Dorsolateral prefrontal cortex (tissue), 122 donors: ENCODE measurements at places on chromosomes 7 and 10.

DNA sequence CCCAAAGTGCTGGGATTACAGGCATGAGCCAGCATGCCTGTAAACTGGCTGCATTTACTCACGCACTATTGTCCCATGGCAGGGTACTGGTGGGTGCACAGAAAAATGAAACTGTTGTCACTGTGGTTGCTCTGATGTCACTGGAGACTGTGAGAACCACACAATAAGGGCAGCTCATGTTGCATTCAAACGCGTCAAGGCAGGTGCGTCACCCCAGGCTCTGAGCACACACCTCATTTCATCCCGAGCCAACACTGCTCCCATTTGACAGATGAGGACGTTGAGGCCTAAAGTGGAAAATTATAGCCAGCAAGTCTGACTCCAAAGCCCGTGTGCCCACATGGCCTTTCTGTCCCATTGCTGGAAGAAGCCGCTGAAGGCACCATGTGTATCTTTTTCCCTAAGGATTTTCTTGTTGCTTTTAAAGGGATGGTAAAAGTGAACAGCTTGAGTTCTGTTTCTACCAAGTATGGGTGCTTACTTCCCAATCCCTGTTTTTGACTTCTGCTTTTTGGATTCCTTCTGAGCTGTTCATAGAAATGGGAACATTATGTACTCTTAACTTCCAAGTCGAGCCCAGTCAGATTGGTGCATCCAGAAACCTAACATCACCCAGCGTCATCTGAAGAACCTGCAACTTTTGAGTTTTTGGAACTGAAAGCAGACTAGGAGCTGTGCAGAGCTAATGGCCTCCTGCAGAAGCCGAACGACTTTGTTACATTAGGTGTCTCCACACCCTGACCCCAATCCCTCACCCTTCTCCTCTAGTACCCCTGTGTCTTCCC lies 60.1 kb upstream of the CARD11 start:
- DNase-seq: no peak

DNA sequence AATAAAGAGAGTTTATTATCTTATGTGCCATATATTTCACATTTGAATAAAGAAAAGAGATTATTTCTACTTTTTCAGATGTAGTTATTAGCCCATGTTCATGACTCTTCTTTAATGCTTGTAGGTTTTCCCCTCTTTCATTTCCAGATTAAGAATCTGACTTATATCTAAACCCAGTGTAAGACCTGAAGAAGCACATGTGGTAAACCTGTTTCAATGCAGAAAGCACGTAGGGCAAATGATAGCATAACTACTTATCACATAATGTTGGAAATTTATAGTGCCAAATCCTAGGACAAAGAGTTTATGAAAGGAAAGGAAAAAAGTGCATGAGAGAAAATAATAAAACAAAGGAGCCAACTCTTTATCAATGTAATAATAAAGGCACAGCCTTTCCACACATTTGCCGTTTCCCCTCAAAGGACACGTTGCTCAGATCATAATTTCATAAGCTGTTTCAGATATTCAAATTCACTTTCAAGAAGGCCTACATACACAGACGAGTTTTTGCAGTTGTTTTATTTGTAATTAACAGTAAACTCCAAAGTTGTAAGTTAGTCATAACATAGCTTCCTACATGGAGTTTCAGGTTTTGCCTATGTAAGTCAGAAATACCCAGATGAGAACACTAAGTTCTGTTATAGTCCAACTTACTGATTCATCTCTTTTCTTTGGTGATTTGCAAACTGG lies 88.8 kb upstream of the MDFIC start:
- no peak for DNase-seq

- DNase-seq: no peak
Observed at GRCh38 chr10:92238586-92239098, 52.2 kb downstream of the CPEB3 start.

DNA sequence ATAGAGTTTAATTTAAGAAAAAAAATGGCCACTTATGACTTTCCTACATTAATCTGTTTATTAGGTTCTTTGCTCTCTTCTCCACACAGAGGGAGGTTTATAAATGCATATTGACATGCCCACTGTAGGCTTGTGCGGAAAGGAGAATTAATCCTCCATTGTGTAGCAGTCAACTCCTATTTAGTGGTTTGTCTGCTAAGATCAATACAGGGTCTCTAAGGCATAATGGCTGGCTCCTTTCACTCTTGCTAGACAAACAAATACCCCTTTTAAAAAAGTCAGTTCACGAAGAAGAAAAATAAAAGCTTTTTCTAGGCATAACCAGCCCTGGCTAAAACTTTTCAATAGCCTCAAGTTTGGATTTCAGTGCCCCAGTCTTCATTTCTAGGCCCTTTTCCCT lies 141.6 kb downstream of the TSPAN12 start:
- no peak for DNase-seq

- DNase-seq: no peak
Observed at GRCh38 chr7:11665357-11665756, 166.6 kb downstream of the THSD7A start.

DNA sequence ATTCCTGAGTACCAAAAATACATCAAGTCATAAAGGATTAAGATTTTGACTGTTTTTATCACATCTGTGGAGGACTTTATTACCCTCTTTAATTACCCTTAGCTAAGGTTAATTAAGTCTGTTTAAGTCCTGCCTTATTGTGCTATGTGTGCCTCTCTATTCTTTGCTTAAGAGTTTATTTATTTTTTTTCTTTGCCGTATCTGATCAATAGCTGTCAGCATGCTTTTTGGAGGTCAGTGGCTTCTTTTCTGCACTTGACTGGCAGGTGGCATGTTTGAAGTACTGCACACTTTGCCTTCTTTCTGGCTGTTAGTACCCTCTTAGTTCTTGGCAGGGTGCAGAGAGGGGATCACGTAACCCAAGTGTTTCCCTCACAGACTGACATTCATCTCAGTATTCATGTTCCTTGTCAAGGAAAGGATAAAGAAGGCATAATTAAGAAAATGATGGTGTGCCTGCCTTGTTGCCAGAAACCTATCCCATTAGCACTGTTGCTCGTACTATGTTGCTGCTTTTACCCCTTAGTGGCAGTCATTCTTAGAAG lies 225.8 kb downstream of the EXOC4 start:
- DNase-seq: no peak

DNA sequence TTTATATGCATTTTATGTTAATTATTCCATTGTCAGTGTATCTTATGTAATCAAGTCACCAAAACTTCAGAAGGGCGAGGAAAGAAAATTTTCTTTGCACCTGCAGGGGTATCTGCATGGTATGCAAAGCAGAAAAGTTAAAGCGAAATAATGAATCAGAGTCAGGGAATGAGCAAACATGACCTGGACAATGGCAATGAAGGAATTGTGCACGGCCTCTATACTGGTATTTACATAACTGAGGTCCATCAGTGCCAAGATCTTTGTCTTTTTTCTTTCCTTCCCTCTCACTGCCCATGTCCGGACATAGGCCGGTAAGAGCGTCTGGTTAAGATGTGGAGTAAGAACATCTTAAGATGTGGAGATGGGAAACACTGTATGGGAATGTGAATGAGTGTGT lies 14.4 kb upstream of the AKR1C3 start:
- DNase-seq: no peak

DNA sequence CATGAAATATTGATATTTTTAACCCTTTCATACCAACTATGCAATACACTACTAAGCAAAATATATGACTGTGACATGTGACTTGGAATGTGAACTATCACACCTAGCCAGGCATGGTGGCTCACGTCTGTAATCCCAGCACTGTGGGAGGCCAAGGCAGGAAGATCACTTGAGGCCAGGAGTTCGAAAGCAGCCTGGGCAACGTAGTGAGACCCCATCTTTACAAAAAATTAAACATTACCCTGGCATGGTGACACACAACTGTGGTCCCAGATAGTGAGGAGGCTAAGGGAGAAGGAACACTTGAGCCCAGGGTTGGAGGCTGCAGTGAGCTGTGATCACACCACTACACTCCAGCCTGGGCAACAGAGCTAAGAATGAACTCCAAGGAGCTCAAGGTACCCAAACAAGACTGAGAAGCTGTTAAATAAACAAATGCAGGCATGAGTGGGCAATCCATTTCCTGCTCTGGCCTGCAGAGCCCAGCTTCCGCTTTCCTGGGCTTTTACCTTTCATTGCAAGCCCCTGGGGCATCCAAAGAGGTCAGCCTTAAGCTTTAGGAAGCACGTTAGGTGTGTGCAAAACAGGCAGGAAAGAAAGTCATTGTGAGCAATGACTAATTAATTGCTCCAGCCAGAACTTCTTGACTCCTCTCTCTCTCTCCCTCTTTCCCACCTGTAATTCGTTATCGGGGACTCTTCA lies 162.1 kb upstream of the FOXK1 start:
- DNase-seq: no peak

DNA sequence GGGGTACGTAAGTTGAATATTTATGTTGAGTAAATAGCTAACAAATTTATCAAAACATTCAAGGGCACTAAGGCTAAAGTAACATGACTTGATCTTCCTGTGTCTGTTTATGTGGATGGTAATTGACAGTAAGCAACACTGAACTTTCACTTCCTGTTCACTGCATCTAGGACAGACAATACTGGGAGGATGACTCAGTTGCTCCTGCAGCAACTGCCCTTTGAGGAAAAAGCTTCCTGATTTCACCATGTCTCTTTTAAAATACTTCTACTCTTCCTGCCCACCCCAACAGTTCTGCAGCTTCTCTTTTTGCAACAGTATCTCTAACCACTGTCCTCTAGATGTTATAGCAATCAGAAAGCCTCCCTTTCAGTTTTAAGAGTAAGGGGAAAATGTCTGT lies 76.6 kb upstream of the HGF start:
- no peak for DNase-seq

DNA sequence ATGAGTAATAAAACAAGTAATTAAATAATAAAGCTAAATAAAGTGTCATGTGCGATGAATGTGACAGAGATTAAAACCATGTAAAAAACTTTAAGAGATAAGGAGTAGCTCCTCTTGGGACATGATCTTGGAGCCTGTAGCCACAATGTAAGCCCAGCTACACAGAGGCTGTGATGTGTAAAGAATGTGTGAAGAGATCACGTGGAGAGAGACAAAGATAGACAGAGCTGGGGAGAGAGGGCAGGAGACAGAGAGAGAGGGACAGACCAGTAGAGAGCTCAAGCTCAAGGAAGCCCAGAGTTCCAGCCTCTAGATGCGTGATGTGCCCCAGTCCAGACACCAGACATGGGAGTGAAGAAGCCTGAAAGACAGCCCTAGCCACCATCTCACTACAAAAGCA lies 644.1 kb downstream of the TNS3 start:
- no peak for DNase-seq

- DNase-seq: no peak
Observed at GRCh38 chr10:3595736-3596135, 189.3 kb downstream of the KLF6 start.

GRCh38 chr7:74560086-74560719 lies 97.3 kb upstream of the GTF2I start:
- DNase-seq: no peak

- no peak for DNase-seq
Observed at GRCh38 chr10:69508738-69509340, 57.6 kb downstream of the TSPAN15 start.

- no peak for DNase-seq
Observed at GRCh38 chr7:149007146-149007545, 21.2 kb downstream of the PDIA4 start.

DNA sequence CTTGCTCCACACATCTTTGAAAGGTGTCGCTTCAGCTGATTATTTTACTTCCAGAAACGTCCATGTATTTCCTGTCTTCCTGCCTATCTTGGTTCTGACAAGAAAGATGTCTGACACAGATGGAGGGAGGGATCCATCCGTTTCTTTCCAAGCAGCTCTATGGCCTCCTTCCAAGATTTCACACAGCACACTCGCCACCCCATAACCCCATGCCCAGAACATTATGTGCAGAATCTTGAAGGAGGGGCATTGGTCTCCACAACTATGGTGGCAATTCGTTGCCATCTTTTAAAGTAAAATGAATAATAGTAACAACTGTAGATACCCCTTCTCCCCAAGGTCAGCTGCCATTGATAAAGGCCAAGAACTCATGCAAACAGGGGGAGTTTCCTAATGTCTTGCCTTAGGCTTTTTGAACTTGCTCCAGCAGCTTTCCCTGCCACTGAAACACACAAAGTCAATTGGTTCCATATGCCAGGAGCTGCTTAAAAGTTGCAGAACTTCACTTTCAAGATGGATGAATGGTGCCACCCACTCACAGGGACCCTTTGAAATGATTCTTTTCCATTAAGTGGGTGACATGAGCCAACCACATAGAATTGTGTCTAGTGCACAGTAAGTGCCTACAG lies 60.0 kb downstream of the VSTM4 start:
- no peak for DNase-seq

- DNase-seq: peak; percentile 55
Observed at GRCh38 chr7:2864999-2865670, 21.0 kb upstream of the GNA12 start.

GRCh38 chr7:97601931-97602457 lies 129.9 kb upstream of the TAC1 start:
- DNase-seq: no peak

- no peak for DNase-seq
Observed at GRCh38 chr10:51030480-51030879, 43.8 kb upstream of the PRKG1 start.

DNA sequence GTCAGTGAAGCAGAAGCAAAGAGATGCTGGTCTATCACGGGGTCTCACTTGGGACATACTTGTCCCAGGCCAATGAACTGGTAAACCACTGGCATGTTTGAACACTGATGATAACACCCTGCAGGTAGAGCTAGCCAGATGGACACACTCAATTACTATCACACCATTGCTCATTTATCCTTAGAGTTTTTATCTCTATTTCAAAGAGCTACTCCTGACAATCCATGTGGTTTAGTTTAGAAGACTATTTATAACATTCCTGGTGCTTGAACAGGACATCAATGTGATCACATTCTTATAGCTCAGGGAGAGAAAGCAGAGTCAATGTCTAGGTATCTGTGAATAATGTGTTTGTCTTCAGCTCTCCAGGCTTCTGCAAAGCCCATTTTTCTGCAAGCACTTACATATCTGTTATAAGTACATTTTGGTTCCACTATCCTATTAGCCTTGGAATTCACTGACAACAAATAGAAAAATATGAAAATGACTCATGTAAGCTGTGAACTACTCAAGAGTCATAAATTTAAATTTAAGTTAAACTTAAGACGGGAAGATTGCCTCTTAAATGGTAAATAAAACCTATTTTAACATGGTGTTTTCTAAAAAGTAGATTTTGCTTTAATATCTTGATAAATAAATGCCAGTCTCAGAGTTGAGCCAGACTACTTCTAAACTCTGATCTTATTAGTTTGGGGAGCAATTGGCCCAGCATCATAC lies 106.7 kb upstream of the MBL2 start:
- DNase-seq: no peak

- DNase-seq: no peak
Observed at GRCh38 chr7:23450518-23450917, 19.8 kb downstream of the IGF2BP3 start.

DNA sequence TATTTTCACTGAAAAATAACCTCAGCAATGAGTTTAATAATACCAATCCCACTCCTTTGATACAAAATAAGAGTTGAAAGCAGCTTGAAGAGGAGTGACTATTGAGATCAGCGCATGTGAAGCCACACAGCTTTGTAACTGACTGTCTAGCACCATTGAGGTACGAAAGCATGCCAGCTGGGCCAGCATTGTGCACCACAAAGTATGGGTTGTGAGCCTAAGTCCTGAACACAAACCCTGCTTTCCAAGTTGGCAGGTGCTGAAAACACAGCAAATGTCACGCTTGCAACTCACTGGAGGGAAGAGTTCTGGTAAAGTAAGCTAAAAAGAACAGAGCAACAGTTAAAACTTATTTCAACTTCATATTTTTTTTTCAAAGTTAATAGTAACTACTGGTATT lies 4.0 kb upstream of the FAM53B start:
- DNase-seq: no peak
